ENCODE measurements at places on chromosomes 7 and 10.

DNA sequence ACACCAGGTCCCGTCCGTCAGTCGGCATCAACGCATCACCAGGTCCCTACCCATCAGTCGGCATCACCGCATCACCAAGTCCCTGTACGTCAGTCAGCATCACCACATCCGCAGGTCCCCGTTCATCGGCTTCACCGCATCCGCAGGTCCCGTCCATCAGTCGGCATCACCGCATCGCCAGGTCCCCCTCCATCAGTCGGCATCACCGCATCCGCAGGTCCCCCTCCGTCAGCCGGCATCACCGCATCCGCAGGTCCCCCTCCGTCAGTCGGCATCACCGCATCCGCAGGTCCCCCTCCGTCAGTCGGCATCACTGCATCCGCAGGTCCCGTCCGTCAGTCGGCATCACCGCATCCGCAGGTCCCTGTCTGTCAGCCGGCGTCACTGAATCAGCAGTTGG is 55.1 kb downstream of the IGF2BP3 start:
- no peak for DNase-seq

DNA sequence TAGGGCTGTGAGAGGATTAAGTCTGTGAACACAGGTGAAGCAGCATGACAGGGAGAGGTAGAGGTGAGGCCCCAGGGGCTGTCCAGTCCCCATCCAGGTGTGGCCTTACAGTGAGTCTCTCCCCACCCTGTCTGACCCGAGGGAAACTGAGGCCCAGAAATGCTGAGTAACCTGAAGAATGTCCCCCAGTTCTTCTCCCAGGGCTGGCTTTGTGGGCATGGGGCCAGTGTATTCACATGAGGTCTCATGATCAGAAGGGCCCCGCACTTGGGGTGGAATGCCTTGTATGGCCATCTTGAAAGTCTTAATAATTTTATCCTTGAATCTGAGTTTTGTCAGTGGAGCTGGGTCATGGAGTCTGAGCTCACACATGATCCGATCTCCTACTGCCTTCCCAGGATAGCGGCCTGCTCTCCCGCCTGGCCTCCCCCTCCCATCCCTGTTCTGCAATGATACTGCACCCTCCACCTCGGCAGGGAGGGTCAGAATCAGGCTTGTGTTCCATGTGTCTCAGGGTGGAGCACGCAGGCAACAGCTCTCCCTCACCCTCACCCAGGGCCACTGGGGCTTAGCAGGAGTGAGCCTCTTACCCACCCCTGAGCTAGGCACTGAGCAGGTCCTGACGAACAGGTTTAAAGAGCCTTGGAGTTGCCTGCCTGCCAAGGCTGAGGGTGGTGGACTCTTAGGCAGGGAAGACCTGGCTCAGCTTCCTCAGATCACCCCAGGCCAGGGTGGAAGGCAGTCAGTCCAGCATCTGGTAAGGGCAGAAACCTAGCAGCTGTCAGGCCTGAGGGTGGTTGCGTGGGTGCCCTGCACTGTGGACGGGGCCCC is 41.4 kb upstream of the NPFFR1 start:
- DNase-seq: no peak

DNA sequence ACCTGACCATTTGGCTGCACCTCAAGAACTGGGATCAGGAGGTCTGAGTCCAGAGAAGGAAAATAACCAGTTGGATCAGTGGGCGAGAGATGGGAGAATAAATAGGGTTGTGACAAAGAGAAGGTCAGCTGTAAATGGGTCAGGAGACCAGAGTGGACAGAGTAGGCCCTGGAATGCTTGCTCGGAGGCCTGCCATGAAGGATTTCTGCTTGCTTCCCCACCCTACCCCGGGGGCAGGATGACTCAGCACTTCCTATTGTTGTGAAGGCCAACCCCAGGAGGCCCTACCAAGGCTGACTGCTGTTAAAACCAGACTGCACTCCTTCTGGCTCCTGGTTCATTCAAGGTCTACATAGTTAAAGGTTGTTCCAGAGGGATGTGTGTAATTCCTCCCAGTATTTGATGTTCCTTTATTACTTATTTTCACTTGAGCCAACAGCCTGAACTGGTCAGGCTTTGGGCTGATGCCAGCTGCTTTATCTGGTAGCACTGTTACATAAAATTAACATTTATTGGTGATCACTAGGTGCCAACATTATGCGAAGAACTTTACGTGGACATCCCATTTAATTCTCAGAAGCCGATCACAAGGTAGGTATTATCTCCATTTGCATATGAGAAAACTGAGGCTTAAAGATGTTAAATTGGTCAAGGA is 27.3 kb upstream of the IFRD1 start:
- DNase-seq: no peak

GRCh38 chr7:50142425-50143017 is 49.5 kb upstream of the ZPBP start:
- DNase-seq: no peak

DNA sequence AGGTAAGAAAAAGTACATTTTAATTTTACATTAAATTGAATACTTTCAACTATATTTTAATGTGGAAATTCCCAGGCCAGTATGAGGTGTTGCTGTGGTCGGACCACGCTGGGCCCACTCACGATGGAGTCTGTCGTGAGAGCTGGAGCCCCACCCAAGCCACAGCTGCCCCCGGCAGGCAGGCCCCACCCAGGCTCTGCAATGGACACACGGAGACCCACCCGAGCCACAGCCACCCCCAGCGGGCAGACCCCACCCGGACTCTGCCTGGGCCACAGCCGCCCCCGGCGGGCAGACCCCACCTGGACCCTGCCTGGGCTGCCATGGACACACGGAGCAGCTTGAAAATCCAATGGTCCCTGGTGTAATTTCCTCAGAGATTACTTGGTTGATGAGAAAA is 141.3 kb downstream of the PTPRN2 start:
- DNase-seq: no peak

DNA sequence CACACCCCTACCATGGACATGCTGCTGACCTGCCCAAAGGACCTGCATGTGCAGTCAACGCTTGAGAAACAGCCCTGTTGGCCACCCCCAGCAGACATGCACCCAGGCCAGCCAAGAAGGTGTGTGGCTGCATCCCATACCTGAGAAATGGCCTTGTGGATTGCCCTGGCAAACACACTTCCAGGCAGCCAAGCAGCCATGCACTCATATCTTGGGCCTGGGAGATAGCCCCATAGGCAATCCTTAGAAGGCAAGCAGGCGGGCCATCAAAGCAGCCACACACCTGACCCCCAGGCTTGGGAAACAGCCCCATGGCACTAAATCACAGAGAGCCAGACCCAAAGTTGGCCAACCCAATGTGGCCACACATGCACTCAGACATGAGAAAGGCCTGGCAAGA is 4.9 kb upstream of the AKR1B1 start:
- DNase-seq: no peak

DNA sequence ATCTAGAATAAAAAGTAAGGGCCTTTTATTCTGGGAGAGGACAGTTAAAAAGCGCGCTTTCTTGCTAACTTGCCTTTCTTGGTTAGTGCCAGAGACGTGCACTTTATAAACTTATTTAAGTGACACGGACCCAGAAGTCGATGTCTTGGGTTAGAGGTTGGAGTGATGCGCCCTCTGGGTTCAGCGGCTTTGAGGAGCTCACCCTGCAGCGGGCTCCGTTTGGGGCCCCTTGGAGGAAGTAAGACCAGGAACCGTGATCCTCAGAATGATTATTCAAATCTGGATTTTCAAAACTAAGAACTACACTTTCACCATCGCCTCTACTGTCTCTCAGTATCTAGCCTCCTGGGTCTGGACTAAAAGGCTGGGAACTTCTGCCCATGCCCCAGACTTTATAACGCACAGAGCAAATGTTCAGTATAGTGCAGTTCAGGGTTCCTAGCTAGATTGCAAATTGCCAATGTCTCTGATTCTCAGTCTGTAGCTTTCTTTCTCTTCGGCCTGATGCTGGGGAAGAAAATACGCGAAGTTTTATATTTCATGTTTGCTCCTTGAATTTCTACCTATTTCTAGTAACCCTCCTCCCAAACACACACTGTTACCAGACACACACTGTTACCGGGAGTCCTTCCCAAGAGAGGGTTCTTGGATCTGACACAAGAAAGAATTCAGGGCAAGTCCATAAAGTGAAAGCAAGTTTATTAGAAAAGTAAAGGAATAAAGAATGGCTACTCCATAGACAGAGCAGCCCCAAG is 18.6 kb upstream of the SMO start:
- peak; percentile 64 for DNase-seq

GRCh38 chr7:48207155-48207675 is 36.0 kb downstream of the ABCA13 start:
- DNase-seq: no peak

DNA sequence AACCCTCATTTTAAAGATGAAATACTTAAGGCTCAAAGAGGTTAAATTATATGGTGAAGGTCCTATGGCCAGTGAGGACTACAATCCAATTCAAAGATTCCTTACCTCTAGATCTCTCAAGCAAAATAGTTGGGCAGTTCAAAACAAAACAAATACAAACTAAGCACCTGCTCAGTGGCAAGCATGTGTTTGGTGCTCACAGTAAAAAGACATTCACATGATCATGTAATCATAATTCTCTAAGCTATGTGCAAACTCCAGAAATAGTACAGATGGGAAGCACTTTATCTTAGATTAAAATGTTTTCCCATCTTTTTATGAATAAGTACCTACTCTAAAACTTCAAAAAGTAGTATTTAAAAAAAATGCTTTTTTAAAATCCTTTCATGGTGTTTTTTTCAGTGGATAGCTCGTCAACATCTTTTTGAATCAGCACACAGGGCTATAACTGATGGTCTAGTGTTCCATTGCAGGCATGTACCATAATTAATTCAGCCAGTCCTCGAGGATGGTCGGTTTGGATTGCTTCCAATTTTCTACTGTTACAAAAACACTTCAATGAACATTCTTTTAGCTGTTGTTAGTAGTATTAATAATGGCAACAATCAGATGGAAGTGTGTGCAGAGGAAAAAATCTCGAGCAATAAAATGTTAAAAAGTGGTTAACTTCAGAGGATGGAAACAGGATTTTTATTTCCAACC is 58.4 kb downstream of the CHCHD3 start:
- DNase-seq: no peak

DNA sequence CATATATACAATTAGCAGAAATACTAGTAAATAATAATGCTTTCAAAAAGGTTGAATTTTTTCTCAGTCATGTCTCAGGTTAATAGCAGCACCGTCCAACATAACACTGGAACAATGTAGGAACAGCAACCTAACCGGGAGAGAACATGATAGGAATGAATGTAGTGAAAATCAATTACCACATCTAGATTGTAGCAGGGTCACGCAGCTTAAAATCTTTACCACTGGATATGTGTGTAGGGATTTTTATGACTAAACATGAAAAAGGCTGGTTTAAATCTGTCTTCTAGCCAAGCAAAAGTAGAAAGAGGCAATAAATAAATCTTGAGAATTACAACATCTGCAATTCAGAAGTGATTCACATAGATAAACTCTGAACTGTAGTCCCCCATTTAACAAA is 326.0 kb downstream of the DGKB start:
- DNase-seq: no peak

DNA sequence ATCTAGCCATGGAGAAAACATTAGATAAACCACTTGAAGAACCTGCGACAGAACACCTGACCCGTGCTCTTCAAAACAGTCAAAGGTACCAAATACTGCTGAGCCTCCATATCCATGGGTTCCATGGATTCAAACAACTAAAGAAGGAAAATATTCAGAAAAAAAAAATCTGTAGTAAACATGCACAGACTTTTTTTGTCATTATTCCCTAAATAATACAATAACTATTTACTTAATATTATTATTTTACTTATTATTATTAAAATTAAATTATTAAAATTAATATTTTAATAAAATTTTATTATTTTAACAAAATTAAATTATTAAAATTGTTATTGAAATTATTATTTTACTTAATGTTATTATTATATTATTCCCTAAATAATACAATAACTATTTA is 101.0 kb upstream of the PDE1C start:
- DNase-seq: no peak

GRCh38 chr10:12795315-12796110 is 206.0 kb downstream of the CCDC3 start:
- DNase-seq: no peak

DNA sequence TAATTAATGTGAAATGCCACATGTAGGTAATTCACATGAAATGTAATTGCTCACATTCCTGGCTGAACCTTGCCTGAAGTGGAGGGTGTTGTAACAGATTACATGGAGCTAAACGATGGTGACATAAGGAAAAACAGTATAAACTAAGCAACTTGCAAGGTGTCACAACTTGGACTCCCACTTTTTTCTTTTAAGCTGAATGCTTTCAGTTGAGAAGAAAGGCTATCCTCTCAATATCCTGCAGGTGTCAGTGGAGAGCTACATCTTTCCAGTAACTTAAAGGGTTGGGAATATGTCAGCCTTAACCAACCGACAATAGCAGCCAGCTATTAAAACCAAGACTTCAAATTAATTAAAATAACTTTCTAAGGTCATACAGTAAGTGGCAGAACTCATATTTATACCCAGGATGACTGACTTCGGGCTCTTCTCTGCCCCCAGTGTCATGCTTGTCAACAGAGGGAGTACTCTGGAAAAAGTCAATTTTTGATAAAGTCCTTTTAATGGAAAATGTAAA is 33.7 kb downstream of the NRBF2 start:
- peak; percentile 31 for DNase-seq

DNA sequence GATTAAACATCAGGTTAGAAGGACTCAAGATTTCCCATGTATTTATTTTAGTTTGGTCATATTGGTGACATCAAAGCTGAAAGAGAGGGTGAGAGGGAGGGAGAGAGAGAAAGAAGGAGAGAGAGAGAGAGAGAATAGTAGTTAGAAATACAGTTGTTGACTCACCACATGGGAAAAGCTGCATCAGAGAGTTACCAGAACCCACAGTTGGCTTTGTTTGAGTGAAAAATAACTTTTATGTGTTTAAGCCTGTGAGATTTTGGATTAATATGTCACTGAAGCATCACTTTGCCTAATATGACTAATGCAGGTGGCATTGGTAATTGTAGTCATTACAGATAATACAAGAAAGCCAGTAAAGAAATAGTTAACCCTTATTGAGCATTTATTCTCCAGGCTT is 303.9 kb downstream of the REEP3 start:
- no peak for DNase-seq

DNA sequence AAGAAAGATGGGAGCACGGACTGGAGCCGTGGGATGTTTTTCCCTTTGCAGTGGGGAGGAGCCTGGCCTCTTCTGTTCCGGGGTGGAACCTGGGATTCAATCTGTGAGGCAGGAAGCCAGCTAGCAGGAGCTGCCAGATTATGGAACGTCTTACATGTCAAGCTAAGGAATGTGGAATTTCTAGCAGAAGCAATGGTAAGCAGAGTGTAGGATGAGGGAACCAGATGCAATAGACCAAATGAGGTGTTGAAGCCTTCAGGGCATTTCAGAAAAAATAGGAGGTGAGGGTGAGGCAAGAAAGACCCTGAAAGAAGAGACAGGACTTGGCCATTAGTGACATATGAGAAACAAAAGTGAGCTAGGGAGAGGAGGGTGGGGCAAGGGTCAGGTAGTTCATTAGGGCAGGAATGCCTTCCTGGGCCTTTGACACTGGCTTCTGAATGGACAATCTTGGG is 105.5 kb downstream of the CHN2 start:
- DNase-seq: no peak

DNA sequence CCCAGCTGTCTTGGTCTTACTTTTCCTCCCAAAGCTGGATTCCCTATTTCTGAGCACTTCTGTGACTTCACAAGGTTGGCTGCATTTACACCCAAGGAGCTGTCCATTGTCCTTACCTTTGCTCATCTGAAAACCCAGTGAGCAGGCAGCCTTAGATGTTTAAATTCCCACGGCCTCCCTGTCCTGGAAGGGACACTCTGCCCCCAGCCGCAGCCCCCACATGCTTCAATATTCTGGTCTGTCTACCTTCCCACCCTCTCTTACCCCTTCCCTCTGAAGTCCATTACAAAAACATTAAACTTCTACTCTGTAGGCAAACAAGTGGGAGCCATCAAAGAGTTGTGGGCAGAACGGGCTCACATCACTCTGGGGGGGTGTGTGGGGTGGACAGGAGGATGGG is 73.8 kb upstream of the EFCAB10 start:
- no peak for DNase-seq

All from GM10248 (cell line).